ENCODE measurements at places on chromosomes 5 and 9. TPM values are rescaled to one million over a fixed set of nuclear protein-coding genes. Genes with fewer than 3 reads are reported as not detected.

SERF1B gene
- polyA plus RNA-seq = 66.7 TPM

GRCh38 chr9:26891726-26892125 lies 876 bp downstream of the CAAP1 start:
- peak; percentile 27 for DNase-seq

PLAC8L1 gene
- polyA plus RNA-seq = 0.82 TPM

- no peak for DNase-seq
Measured at GRCh38 chr5:10233505-10233904, 16.2 kb downstream of the ATPSCKMT start.

RNF224 gene
- polyA plus RNA-seq = 4.6 TPM

DCANP1 gene
- polyA plus RNA-seq = 0.18 TPM

DNA sequence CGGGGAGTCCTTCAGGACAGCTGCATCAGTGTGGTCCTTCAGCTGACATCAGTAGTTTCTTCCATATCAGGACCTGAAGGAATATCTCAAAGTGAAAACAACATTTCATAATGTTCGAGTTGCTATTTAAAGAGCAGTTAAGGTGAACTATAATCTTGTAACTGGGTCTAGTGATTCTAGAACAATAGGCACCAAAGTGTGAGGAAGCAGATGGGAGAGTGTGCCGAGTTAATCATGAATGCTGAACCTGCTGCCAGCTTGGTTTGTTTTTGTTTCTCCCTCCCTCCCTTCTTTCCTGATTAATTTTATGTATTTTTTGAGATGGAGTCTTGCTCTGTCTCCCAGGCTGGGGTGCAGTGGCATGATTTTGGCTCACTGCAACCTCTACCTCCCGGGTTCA lies 3.6 kb upstream of the PTGR1 start:
- DNase-seq = no peak
